ENCODE measurements at places on chromosomes 12 and 14.
A peak's percentile ranks its signal among the peaks of the same experiment; 100 is the strongest.

DNA sequence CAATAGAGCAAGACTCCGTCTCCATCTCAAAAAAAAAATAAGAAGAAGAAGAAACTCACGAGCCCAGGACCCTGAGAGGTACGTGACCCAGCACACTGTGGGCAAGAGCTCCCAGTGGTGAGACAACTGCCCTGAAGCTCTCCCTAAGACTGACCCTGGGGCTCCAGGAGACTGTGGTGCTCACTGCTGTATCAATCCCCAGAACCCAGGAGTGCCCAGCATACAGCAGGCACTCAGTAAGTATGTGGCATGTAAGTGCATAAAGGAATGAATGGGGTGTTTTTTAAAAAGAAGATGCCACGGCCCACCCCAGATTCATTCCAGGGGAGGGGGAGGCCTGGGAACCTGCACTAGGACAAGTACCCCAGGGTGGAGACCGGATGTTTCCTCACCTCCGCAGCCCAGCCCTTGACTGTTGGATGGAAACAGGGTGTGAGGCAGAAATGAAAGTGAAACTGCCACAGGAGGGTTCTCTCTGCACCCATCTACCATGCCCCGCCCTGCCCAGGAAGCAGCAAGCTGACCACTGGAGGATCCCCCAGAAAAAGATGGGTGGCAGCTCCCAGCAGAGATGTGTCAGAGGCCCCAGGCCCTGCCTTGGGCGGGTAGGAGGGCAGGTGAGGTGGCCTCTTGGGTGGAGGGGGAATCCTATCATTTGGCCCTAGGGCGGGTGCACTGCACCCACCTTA lies 12.2 kb downstream of the ITPK1 start:
- peak; percentile 72 for DNase-seq

DNA sequence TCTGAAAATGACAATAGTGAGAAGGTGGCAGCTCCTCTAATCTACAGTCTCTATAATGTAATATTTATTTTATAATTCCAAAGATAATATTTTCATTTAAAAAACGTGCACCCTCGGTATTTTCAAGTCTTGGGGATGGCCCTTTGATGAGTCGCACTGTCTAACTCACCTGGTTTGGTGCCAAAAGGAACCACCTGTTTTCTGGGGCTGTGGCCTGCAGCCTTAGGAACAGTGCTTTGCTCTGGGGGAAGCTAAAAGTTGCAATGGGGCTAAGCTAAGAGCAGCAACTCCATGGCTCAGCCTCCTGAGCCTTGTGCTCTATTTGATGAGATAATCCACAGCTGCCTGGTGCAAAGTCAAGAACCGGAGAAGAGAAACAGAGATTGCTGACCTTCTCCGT lies 6.4 kb upstream of the ENDOU start:
- DNase-seq, result no peak

DNA sequence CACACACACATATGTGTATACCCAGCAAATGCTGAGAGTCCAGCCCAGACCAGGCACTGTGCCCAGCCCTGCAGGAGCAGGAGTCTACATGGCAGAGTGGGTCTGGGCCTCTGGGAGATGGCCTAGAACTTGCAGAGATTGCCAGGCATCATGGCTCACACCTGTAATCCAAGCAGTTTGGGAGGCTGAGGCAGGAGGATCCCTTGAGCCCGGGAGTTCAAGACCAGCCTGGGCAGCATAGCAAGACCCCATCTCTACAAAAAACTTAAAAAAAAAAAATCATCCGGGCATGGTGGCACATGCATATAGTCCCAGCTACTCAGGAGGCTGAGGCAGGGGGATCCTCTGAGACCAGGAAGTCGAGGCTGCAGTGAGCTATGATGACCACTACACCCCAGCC lies 20.8 kb upstream of the MLXIP start:
- no peak for DNase-seq

GRCh38 chr14:88212691-88213090 lies 110.4 kb downstream of the KCNK10 start:
- DNase-seq, result no peak

DNA sequence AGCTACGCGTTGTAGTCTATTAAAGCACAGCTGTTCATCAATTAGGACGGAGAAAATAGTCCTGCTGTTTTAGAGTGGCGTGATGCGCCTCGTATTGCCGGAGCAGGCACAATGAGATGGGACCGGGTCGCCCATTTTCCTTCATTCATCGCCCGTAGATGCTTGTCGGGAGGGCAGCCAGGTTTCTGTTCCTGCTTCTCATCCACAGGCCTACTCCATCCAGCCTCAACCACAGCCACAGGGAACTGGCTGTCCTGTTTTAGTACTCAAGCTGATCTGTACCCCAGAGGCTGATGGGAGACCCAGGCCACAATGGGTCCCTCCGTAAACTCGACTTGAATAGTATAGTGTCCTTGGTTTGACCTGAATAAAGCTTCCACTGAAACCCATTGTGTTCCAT lies 264.0 kb downstream of the VRK1 start:
- no peak for DNase-seq

DNA sequence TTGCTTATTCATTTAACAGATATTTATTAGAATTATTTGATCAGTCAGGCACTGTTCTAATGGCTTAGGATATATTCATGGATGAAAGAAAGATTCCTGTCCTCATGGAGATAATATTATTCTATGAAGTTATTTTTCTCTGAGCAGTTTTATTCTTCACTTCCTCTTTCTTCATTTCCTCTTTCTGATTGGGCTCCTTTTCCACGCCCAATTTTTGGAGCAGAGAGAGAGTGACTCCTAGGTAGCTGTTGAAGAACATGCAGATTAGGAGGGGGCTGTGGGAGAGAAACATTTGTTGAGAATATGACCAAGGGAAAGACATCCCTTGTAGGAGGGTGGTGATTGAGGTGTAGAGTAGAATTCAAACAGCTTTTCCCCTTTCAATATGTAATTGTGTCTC lies 6.0 kb upstream of the YARS2 start:
- DNase-seq, result no peak

- DNase-seq, result peak; percentile 67
These were observed 32.8 kb downstream of the SH2B3 start for GRCh38 chr12:111438481-111438880.

DNA sequence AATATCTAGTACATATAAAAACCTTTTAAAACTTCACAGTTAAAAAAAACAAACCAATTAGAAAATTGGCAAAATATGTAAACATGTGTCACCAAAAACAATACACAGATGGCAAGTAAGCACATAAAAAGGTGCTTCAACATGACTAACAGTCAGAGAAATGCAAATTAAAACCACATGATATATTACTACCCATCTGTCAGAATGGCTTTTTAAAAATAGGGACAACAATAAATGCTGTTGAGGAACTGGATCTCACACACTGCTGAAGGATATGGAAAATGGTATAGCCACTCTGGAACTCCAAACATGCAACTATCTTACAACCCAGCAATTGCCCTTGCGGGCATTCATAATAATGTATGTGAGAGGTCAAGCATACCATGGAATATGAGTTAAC lies 1153.6 kb downstream of the FLRT2 start:
- DNase-seq, result no peak

DNA sequence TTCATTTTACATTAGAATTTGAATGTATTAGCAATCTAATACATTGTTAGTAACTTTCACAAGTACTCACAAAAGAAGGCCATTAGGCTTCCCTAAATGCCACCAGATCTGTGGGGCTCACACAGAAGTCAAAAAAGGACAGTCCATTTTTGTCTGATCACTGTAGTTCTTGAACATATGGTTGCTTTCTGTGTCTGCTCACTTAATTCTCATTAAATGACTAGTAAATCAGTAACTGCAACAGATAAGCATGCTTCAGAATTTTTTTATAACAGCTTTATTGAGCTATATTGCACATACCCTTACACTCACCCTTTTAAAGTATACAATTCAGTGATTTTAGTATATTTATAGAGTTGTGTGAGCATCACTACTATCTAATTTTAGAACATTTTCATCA lies 71.4 kb downstream of the DENND5B start:
- DNase-seq, result no peak

DNA sequence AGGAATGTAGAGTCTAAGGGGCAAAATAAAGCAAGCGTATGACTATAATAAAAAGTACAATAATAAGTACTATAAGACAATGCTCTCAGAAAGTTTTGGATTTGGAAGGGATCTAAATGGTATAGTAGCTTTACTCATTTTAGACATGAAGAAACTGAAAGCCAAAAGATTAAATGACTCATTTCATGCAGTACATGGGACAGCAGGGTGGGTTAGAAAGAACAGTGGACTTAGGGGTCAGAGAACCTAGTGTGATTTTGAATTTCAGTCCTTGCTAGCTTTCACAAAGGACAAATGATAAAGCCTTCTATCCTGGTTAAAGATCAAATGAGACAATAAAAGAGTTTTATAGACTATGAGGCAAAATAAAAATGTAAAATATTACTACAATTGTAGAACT lies 6.8 kb upstream of the LEMD3 start:
- DNase-seq, result no peak
